H9 (cell line): ENCODE measurements at places on chromosomes 2 and 18. TPM values are rescaled to one million over a fixed set of nuclear protein-coding genes. Genes with fewer than 3 reads are reported as not detected.
A peak's percentile ranks its signal among the peaks of the same experiment; 100 is the strongest.

DNA sequence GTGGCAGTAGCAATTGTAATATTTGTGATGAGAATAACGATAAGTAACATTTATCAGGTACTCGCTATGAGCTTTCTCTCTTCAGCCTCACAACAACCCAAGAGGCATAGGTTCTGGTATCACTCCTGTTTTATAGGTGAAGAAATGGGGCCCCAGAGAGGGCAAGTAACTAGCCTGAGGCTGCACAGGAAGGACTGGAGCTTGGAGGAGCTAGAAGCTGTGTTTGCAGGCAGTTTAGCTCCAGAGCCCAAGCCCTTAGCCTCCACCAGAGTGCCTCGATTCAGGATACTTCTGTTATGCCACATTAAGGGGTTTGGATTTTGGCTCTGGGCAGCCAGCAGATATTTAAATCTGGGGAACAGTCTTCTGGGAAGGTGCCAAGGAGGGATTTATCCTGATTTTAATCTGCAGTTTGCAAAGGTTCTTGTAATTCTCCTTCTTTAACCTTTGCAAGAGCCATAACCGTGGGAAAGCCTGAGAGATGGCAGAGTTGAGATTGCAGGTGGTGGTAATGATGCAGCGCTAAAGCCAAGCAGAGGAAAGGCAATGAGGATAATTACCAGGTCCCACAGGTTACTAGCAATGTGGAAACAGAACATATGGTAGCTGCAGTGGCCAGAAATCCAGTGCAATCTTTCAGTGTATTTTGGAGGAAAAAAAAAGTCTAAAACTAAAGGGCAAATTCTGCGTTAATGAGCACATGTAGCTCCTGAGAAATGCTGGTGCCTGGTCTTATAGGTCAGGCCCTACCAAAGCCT, 9.1 kb downstream of the MOCOS start:
- H3K27ac ChIP-seq: no peak overlapping the region
- H3K4me1 ChIP-seq: no peaks in the 10 kb centered on the region
- DNase-seq: no peak
- peaks cover 5% of the 10 kb centered on the region; the same call in 1 of the 2 replicates for H3K36me3 ChIP-seq

GRCh38 chr2:72925328-72925943, 8.1 kb downstream of the EMX1 start:
- H3K27ac ChIP-seq: no peak overlapping the region
- H3K36me3 ChIP-seq: peaks cover 7% of the 10 kb centered on the region; the same call in 1 of the 2 replicates
- H3K4me1 ChIP-seq: no peaks in the 10 kb centered on the region
- peak; percentile 46 for DNase-seq
- peak overlapping the region; percentile 74 for H3K4me3 ChIP-seq

DNA sequence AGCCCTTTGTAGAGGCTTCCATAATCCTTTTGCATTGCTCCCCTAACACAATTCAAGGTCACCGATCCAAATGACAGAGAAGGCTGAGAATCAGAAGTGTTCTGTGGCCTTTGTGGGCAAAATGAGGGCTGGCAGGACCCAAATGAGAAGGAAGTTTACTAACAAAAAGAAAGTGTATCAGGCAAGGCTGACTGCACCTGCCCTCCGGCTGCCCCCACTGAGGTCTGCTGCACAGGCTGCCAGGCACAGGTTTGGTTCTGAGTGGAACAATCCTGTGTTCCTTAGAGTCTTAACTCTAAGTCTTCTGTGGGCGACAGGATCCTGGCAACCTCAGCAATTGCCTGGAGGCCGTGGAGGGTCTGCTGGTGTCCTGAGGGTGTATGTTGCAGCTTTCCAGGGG, 568.5 kb downstream of the CMPK2 start:
- H3K4me1 ChIP-seq: no peaks in the 10 kb centered on the region
- H3K27me3 ChIP-seq: no peaks in the 10 kb centered on the region
- H3K4me3 ChIP-seq: no peak overlapping the region
- H3K27ac ChIP-seq: no peak overlapping the region

GRCh38 chr18:44935455-44935854, 254.8 kb downstream of the SETBP1 start:
- no peak overlapping the region for H3K4me3 ChIP-seq
- H3K27me3 ChIP-seq: no peaks in the 10 kb centered on the region
- no peaks in the 10 kb centered on the region for H3K4me1 ChIP-seq
- no peak for DNase-seq
- H3K27ac ChIP-seq: no peak overlapping the region

The POMC gene
- 1.6 and 2.5 TPM in 2 replicates for total RNA-seq

DNA sequence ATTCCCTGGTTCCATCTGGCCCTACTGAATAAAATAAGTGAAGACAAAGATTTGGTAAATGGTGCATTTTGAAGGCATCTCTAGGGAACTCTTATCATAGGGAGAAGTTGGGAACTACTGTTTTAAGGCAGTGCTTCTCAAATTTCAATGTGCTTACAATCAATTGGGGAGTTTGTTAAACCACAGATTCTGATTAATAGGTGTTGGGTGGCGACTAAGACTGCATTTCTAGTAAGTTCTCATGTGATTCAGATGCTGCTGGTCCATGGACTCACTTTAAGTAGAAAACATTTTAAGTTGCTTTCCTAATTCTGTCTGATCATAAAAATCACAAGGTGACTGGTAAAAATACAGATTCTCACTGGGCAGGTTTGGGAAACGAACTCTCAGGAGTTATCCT, 14.6 kb downstream of the FARSB start:
- H3K36me3 ChIP-seq: peaks cover 62% of the 10 kb centered on the region
- H3K27ac ChIP-seq: no peak overlapping the region
- H3K4me3 ChIP-seq: no peak overlapping the region
- no peaks in the 10 kb centered on the region for H3K27me3 ChIP-seq

The MC4R gene
- not detected in 2 replicates for total RNA-seq

DNA sequence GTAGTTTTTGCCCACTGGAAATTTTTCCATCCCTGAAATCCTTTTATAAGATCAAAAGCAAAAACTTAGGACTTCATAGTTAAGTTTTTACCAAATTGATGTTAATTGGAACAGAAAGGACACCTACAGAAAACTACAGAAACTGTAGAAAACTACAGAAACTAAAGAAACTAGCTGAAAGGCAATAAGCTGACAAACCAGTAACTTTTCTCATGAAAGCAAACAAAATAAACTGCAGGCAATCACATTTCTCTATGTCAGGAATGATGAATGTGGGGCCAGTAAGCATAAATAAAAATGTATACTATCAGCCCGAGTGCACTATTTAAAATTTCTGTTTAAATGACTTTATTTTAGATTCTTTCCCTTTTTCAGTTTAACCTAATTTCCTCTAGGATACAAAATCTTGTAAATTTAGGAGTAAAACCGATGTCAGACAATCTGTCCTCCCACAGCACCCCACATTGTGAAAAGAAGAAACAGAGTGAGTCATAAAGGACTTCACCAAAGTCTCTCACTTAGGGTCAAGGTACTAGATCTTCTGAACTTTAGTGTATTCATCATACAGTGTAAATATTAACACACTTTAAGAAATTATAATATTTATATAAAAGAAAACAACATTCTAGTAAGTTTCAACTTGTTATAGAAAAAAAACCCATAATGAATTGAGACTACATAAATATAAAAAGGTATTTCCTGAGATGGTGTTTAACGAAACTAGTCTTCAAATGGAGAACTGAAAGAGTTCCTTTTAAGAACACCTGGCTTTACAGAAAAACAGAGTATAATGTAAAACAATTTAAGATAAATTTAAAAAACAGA, 46.6 kb downstream of the USP40 start:
- H3K27ac ChIP-seq: no peak overlapping the region
- H3K4me1 ChIP-seq: no peaks in the 10 kb centered on the region
- H3K27me3 ChIP-seq: no peaks in the 10 kb centered on the region

- H3K36me3 ChIP-seq: no peaks in the 10 kb centered on the region
- H3K4me3 ChIP-seq: no peak overlapping the region
- no peaks in the 10 kb centered on the region for H3K4me1 ChIP-seq
- no peak overlapping the region for H3K27ac ChIP-seq
Measured at GRCh38 chr2:56204556-56204955, 20.8 kb downstream of the CCDC85A start.

GRCh38 chr2:64189167-64189566, 44.9 kb upstream of the PELI1 start:
- no peaks in the 10 kb centered on the region for H3K36me3 ChIP-seq
- H3K4me3 ChIP-seq: no peak overlapping the region
- no peaks in the 10 kb centered on the region for H3K27me3 ChIP-seq
- H3K4me1 ChIP-seq: peaks cover 3% of the 10 kb centered on the region
- no peak overlapping the region for H3K27ac ChIP-seq

The CCDC148 gene
- total RNA-seq: 1.1 and 1.5 TPM in 2 replicates

DNA sequence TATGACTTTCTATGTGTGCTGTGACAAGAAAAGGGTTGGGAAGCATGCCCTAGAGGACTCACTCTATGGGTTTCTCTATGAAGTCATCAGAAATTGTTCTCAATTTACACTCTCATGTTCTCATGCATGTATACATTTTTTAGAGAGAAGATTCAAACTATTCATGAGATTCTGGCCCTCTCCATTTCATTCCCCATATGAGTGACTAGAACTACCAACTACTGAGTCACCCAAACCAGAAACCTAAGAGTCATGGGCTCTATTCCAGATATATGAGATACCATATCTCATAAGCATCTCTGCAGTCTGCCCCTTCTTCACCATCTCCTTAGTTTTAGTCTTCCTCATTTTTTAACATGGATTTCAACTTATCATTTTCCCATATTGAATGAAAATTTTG, 87.7 kb downstream of the EXOC6B start:
- H3K4me1 ChIP-seq: no peaks in the 10 kb centered on the region; the same call in 1 of the 2 replicates
- no peak overlapping the region for H3K27ac ChIP-seq
- H3K27me3 ChIP-seq: no peaks in the 10 kb centered on the region
- no peak for DNase-seq

The BCL2 gene
- total RNA-seq: 1.2 and 1.3 TPM in 2 replicates

GRCh38 chr18:57447154-57447621, 12.0 kb downstream of the ONECUT2 start:
- DNase-seq: peak; percentile 84
- H3K36me3 ChIP-seq: no peaks in the 10 kb centered on the region
- H3K4me3 ChIP-seq: no peak overlapping the region
- no peak overlapping the region for H3K27ac ChIP-seq
- H3K4me1 ChIP-seq: no peaks in the 10 kb centered on the region

The DPP10 gene
- total RNA-seq: 10.9 and 11.3 TPM in 2 replicates

DNA sequence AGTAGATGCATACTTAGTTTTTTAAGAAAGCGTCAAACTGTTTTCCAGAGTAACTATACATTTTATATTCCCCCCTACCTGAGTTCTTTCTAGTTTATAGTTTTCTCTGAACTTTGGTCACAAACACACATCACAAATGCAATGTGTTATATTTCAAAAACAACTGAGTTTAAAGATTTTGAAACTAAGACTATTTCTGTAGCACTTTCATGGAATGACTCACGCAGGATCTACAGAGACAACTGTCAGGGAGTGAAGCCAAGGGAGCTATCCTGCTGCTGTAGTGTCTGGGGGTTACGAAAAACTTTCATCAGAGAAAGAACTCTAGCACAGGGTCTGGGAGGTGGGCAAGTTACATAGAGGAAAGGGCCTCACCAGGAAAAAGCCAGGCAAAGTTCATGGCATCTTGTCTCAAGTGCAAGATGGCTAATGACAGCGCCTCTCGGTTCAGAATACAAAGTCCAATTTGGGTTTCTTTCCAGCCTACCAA, 66.8 kb downstream of the UXS1 start:
- peaks cover 4% of the 10 kb centered on the region for H3K4me1 ChIP-seq
- DNase-seq: no peak

The NTSR2 gene
- total RNA-seq: not detected in 2 replicates

DNA sequence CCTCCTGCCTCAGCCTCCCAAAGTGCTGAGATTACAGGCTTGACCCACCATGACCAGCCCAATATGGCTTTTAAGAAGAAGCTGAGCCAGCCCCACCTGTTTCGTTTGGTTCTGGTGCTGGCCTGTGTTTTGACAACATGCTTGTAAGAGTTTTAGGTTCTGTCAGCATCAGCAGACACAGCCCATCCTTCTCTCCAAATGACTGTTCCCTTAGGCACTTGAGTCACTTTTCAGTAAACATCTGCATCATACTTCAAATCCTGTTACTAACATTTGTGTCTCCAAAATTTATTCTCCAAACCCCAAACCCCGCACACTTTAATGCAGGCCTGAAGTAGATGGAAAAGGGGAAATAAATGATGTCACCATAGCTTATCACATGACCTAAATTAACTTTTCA, 1118.5 kb downstream of the TSN start:
- DNase-seq: no peak
- H3K27me3 ChIP-seq: no peaks in the 10 kb centered on the region
- H3K27ac ChIP-seq: no peak overlapping the region
- H3K36me3 ChIP-seq: no peaks in the 10 kb centered on the region
- H3K4me1 ChIP-seq: no peaks in the 10 kb centered on the region
- H3K4me3 ChIP-seq: no peak overlapping the region

- H3K4me1 ChIP-seq: no peaks in the 10 kb centered on the region; the same call in 1 of the 2 replicates
- DNase-seq: no peak
- H3K4me3 ChIP-seq: no peak overlapping the region
- H3K36me3 ChIP-seq: no peaks in the 10 kb centered on the region
- H3K27me3 ChIP-seq: no peaks in the 10 kb centered on the region
- no peak overlapping the region for H3K27ac ChIP-seq
Measured at GRCh38 chr2:83826577-83826976, 632.5 kb downstream of the SUCLG1 start.

DNA sequence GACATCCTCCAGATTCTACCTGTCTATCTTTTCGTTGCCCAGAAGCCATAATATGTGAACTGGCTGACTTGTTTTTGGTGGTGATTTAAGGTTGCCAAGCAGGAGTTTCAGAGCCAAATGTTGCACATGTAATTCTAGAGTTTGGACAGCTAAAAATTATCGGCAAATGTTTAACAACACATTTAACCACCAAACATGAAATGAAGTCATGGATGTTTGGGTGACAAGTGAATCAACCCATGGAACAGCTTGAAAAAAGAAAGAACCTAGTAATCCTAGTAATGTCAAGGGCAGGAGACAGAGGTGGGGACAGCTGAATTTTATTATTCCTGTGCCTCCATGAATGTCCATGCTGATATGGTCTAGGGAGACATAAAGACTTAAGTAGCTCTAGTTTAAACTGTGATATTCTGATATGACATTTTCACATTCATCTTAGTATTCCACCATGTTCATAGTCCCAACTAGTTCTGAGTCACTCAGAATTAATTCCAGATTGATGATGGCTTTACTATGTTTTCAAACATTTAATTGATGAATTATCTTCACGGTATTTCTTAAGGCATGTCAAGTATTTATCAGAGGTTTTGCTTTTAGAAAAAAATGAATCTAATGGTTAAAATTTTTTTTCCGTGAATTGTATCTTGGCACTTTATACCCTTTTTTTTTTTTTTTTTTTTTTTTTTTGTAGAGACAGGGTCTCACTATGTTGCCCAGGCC, 101.7 kb downstream of the SOCS6 start:
- H3K27ac ChIP-seq: no peak overlapping the region
- no peaks in the 10 kb centered on the region for H3K4me1 ChIP-seq
- no peak for DNase-seq
- H3K4me3 ChIP-seq: no peak overlapping the region

GRCh38 chr18:47944972-47945852, 14.8 kb upstream of the SMAD2 start:
- no peak for DNase-seq
- no peak overlapping the region for H3K4me3 ChIP-seq
- H3K4me1 ChIP-seq: no peaks in the 10 kb centered on the region
- H3K36me3 ChIP-seq: no peaks in the 10 kb centered on the region
- H3K27me3 ChIP-seq: no peaks in the 10 kb centered on the region

GRCh38 chr18:26705757-26706156, 157.4 kb upstream of the KCTD1 start:
- DNase-seq: no peak
- peaks cover 9% of the 10 kb centered on the region; the same call in 1 of the 2 replicates for H3K27me3 ChIP-seq
- no peaks in the 10 kb centered on the region for H3K36me3 ChIP-seq
- H3K4me1 ChIP-seq: peaks cover 5% of the 10 kb centered on the region; the same call in 1 of the 2 replicates

GRCh38 chr18:61975526-61976326, 82.9 kb upstream of the RNF152 start:
- H3K4me3 ChIP-seq: no peak overlapping the region
- no peak for DNase-seq
- no peaks in the 10 kb centered on the region; the same call in 1 of the 2 replicates for H3K4me1 ChIP-seq
- H3K27me3 ChIP-seq: no peaks in the 10 kb centered on the region
- H3K36me3 ChIP-seq: no peaks in the 10 kb centered on the region
- H3K27ac ChIP-seq: no peak overlapping the region
